ENCODE measurements at places on chromosomes 1 and 21.

DNA sequence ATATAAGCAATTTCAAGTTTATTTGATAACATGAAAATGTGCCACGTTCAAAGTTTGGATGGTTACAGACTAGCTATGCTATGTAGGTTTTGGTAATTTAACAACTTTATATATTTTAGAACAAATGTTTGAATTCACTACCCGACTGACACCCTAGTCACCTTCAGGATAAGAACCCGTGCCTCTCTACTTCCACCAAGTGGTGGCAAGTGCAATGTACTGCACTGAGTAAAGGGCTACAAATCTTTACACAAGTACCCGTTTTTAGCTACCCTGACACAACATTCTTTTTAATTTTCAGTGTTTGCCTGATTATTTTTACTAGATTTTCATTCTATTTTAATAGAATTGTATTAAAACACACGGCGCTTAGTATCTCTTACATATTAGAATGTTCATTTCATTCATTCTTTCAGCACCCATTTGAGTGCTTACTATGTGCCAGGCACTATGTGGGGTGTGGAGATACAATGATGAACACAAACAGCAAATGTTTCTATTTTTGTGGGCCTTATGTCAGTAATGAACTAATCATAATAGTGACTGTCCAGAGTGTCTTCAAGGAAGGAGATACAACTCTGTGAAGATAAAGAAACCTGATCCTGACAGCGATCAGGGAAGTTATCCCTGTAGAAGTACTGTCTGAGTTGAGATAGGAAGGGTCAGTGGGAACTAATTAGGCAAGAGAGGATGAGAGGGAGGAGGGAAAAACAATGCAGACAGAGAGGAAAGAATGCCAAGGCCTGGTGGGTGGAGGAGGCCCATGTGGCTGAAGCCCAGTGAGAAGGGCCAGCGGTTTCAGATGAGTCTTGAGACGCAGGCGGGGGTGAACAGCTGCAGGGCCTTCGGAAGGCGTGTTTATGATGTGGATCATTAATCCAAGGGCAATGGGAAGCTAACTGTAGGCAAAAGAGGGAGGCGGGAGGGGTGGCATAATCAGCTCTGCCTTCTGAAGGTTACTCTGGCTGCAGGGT lies 3.8 kb downstream of the LCA5L start:
- no peak for DNase-seq

DNA sequence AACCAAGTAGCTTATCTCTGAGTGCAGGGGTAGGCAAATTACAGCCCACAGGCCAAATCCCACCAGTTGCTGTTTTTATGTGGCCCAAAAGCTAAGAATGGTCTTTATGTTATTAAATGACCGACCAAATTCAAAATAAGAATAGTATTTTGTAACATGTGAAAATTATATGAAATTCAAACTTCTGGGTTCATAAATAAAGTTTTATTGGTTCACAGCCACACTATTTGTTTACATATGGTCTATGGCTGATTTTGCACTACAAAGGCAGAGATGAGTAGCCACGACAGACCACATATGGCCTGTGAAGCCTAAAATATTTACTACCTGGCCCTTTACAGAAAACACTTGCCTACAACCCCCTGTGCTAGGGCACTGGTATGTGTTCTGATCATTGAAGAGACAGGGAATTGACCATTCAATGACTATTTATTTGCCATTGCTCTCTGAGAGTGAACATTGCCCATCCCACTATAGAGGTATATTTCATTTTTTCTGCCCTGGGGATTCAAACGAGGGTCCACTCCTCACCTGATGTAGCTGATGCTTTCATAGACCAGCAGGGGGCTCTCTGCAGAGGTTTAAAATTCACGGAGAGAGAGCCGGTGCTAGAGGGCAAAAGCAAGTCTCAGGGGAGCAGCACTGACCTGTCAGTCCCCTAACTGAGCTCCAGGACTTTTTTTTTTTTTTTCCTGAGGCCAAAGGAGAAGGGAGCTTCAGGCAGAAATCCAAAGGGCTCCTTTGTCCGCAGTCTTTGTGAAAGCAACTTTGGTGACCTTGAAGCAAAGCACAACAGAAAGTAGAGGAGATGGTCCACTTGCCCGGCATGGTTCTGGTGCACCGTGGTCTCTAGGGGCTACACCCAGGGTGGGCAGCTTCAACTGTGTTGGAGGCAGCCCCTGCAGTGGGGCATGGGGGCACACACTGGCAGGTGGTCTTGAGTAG lies 7.3 kb upstream of the GNL2 start:
- no peak for DNase-seq

DNA sequence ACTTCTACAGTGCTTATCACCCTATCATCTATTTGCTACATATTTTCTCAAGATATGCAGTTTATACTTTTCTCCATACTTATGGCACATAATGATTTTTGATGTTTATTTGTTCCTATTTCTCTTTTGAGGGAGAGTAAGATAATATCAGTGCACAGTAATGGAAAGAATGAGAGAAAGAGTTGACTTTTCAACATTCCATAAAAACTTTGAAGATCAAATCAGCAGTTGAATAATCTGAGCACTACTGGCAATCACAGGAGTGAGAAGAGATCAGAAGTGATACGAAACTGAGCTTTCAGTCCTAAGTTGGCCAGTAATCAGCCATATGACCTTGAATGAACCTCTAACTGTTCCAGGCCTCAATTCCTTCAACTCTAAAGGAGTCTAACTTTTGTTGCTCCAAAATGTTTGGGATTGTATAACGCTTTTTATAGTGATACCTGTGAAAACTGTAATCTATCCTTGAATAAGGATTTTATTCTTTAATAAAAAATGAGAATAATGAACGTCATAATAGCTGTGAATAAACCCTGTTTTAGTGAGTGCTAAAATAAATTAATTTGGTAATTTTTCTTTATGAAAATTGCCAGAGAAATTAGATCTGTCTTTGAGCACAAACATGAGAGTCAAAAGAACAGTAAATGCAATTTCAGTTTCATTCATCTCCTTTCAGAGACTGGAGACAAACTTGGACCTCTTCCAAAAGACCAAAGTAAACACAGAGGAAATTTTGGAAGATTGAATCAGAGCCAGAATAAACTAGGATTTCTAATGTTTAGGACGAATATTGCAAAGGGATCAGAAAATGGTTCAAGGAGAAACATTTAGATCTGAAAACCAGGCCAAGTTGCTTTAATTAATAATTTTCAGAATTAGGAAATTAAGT lies 309.9 kb downstream of the ADGRL2 start:
- no peak for DNase-seq

GRCh38 chr1:53001128-53001527 lies 60.9 kb upstream of the PODN start:
- no peak for DNase-seq

DNA sequence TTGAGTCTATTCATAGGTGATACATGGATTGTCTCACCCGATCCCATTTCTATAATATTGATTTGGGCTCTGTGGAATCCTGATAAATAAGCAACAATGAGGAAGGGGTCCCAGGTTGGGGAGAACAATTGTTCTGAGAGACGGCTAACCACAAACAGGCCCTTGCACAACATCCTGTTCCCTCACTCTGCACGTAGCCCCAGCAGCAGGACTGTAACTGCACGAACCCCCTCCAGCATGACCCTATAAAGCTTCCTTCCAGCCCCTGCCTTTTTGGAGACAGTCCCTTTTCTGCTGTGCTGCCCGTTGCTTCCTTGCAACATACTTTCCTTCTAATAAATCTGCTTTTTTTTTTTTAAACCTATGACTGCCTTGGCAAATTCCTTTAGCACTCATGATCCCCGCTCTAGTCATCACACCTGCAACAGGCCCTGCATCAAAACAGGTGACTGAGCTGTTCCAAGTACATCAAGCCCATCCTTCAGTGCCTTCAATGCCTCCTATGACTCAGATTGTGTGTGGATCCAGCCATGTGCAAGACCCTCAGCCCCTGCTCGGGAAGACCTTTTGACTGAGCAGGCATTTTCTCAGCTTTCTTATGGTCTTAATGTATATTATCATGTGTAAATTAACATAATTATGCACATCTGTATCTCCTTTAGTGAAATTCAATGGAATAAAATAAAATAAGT lies 63.7 kb upstream of the B3GALNT2 start:
- DNase-seq: no peak

GRCh38 chr1:99170516-99170915 lies 93.8 kb upstream of the PLPPR4 start:
- DNase-seq: no peak

- DNase-seq: no peak
These were observed 66.3 kb upstream of the KIF1B start for GRCh38 chr1:10143961-10144485.

DNA sequence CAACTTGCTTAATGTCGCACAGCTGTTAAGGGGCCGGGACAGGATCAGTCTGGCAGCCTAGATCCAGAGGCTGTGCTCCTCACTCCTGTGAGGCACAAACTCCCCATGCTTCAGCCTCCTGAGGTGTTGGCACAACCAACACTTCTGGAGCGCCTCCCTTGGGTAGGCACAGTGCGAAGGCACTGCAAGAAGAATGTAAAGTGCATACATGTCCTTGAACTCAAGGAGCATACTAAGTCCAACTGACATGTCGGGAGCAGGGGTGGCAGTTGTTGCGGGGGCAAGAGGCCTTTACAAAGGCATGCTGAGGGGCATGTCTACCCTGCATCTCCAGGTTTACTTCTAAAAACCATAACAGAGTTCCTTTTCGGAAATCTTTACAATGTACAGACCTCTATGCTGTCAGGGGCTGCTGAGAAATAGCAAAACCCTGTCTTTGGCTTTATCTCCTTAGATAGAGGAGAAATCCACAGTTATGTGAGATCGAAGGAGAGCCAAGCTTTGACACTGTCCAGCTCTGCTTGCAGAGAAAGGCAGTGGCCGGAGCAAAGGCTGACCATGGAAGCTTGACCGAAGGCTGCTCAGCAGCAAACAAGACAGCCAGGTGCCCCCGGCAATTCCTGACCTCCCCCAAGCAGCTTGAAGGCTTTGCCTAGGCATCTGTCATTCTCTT lies 93.9 kb downstream of the CDC7 start:
- DNase-seq: no peak

GRCh38 chr1:185767508-185768120 lies 33.4 kb downstream of the HMCN1 start:
- DNase-seq: no peak

- DNase-seq: no peak
These were observed 522.7 kb downstream of the NUF2 start for GRCh38 chr1:163844459-163844858.

GRCh38 chr1:118201524-118201923 lies 16.5 kb upstream of the SPAG17 start:
- DNase-seq: no peak

GRCh38 chr1:220363196-220363837 lies 91.1 kb upstream of the RAB3GAP2 start:
- DNase-seq: no peak

GRCh38 chr1:99748419-99748818 lies 18.0 kb downstream of the FRRS1 start:
- no peak for DNase-seq

GRCh38 chr1:116096013-116096618 lies 15.1 kb upstream of the MAB21L3 start:
- no peak for DNase-seq

GRCh38 chr1:9555942-9556341 lies 16.7 kb downstream of the SLC25A33 start:
- no peak for DNase-seq

DNA sequence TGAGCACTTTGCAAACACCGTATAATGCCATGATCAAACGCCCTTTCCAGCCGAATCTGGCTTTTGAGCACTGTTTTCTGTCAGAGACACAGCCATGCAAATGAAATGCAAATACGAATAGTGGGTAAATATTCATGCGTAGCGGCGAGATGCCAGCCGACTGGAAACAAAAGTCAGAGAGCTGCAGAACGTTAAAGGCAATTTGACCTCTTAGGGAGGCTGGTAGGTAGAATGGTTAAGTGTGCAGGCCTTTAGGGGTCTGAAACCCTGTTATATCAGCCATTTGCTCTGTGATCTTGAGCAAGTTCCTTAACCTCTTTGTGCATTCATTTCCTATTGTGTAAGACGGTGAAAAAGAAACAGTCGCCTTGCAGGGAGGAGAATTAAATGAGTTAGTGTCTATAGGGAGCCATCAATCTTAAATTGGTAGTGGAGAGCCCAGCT lies 6.5 kb upstream of the SDHB start:
- no peak for DNase-seq

- peak; percentile 78 for DNase-seq
These were observed 1.3 kb downstream of the TBX15 start for GRCh38 chr1:118986555-118987467.

DNA sequence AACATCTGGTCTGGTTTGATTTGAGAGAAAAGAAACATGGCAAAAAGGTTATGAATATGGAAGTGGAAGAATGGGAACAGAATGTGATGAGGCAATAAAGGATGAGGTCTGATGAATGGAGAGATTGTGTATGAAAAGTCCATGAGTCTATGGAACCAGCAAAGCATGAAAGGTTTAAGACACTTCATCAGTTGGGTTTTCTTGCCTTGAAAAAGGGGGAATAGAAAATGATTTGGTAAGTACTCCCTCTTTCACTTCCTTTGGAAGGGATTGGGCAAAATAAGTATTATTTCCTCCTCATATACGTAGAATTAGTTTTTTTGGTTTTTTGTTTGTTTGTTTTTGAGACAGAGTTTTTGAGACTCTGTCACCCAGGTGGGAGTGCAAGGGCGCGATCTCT lies 155.8 kb downstream of the TRIM33 start:
- DNase-seq: no peak

DNA sequence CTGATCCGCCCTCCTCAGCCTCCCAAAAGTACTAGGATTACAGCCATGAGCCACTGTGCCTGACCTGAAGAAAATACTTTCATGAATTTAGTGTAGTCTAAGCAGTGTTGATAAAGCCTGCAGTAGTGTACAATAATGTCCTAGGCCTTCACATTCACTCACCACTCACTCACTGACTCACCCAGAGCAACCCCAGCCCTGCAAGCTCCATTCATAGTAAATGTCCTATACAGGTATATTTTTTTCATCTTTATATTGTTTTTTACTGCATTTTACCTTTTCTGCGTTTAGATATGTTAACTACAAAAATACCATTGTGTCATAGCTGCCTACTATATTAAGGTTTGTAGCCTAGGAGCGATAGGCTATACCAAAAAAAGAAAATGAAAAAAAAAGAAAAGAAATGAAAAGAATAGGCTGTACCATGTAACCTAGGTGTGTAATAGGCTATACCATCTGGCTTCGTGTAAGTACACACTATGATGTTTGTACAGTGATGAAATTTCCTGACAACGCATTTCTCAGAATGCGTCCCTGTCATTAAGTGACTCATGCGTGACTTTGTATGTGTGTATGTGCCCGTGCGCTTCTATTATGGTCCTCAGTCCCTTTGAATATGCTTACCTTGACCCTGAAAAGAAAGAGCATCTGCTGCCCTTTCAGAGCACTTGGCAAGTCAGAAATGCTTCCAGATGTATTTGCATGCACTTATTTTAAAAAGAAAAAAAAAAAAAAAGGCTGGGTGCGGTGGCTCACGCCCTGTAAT lies 9.2 kb upstream of the SLAMF8 start:
- DNase-seq: no peak

DNA sequence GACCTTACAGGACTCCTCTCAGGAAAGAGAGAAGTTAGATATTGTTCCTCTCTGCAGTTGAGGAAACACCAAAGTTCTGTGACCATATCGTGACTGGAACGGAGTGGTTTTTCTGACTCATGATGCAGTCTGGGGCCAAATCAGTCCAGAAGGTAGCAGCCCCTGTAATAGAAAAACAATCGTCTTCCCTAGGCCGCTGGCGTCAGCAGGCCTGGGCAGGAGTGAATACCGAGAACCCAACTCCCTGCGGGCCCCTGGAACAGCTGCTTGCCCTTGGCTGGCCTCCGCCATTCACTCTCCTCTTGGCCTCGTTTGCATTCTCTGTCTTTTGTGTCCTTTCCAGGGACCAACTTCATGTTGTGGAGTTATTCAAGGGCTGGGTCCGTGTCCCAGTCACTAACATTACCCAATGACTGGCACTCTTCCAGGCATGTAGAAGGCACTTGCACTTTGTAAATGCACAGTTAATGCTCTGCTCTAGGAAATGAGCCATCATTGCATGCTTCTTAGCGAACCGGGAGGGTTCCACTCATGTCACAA lies 10.9 kb upstream of the CD101 start:
- DNase-seq: peak; percentile 94
